ENCODE measurements at places on chromosomes 13 and 19.

GRCh38 chr13:33236021-33236420 lies 49.5 kb downstream of the STARD13 start:
- no peak for DNase-seq

GRCh38 chr19:6087074-6087571 lies 23.2 kb downstream of the RFX2 start:
- DNase-seq = no peak

GRCh38 chr19:17235971-17236777 lies 9.5 kb downstream of the NR2F6 start:
- no peak for DNase-seq

DNA sequence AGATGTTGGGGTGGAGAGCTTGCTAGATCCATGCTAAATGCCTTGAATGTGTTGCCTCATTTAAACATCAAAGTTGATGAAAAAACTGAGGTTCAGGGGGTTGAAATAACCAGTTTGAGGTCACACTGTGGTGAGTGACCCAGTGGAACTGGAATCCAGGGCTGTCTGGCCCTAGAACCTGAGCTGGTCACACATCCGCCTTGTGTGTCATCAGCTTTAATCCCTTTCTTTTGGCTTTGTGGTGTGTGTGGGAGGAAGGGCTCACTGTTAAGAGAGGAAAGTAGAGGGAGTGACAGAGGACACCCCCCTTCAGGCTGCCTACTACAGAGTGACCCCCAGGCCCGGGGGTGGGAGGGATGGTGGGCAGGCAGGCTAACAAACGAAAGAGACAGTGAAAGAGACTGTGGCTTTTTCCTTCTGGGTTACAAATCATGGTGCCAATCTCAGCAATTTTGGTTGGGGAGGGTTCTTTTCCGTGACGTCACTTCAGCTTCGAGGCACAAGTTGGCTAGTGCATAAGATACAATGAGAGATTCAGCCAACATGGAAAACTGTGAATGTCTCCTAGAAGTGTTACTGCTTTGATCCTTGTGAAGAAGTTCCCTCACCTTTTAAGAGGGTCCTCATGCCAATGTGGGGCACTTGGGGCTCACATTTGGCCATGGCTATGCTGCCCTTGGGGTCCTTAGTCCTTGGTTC lies 164.9 kb downstream of the DLEU7 start:
- DNase-seq = no peak

DNA sequence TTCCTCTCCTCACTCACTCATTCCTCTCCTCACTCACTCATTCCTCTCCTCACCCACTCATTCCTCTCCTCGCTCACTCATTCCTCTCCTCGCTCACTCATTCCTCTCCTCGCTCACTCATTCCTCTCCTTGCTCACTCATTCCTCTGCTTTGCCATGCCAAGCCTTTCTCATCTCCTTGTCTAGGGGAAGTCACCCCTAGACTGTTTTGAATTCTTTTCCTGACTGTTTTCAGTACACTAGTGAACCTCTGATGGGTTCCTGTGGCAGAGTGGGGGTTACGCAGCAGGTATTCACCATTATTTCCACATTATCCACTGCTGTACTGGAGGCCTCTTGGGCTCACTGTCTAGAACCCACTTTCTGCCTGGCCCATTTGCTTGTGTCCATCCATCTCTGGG lies 1.2 kb downstream of the CYP4F8 start:
- no peak for DNase-seq

DNA sequence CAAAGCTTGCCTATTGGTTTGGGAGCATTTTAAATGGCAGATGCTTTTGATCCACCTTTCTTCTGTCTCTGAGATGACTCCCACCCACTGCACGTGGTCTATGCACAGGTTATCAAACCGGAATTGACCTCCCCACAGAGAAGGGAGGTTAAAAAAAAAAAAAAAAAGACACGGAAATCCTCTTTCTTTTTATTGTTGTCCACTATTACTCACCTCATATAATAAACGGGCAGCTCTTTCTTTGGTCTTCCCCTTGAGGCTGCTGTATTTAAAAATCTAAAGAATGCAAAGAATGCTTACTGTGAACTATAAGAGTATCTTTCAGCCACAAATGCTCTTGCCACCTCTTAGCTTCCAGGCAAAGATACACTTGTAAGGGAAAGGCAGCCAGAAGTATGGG lies 329.7 kb downstream of the NDFIP2 start:
- no peak for DNase-seq

- DNase-seq = no peak
Observed at GRCh38 chr13:104983601-104984000, 1551.9 kb downstream of the EFNB2 start.

DNA sequence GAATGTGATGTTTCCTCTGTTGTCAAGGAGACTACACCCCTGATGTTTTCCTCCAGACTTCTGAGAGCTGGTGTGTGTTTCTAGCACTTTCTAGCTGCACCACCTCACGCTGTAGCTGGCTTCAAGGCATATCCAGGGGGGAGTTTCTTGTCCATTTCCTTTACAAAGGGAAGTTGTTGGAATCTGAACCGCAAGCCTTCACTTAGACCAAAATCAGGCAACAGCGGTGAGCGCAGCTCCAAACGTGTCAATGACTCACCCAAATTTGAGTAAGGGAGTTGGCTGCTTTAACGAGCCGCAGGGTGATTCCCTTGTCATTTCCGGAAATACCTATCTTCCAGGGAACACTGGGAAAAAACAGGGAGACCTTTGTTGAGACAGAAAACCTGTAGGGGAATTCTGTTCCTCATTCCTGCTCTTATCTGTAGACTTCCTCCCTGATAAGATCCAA lies 2.5 kb downstream of the LDLR start:
- DNase-seq = peak; percentile 15

GRCh38 chr13:105579821-105580710 lies 955.4 kb downstream of the EFNB2 start:
- DNase-seq = no peak

DNA sequence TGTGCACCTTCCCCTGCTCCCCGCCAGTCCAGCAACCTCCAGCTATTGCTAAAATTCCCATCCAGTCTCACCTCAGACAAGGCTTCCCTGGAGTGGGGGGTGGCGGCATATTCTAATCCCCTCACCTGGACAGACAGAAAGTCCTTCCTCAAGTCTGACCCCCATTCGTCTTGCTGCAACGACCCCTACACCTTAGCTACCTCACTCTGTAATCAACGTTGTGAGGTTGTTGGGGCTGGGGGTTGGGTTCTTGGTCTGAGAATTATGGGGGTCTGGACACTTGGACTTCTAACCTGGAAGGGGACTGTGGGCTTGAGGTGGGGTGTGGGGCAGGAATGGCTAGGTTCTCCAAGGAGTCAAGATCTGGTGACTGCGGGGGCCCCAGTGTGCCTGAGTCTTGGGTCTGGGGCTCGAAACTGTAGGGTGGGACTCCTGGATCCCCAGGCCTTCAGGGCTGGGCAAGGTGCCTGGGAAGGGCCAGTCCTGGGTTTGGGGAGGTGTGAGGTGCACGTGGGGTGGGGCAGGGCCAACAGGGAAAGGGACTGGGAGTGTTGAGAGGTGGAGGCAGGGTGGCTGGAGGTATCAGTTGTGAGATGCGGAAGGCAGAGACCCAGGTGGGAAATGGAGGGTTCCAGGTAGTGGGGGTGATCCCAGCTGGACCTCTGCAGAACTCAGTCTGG lies 1.3 kb downstream of the FOXA3 start:
- DNase-seq = no peak

DNA sequence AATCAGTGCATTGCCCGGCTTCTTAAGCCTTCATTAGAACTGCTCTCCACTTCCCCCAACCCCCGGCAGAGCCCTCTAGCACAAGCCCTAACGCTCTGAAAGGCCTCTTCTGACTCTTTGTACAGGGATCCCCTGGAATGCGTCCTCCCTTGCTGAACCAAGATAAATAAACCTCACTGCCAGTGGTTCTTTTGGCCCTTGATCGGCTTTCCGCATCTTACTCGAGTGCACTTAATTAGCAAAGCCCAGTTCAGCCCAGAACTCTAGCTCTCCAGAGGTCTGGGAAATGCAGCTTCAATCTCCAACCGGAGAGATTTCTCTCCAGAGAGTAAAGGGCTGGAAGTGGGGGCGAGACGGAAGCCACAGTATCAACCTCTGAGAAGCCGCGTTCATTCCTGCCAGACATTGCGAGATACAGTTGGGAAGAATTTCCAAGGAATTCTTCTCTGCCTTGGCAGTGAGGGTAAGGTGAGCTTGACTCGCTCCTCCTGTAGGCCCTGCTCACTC lies 8.7 kb upstream of the ZNF444 start:
- no peak for DNase-seq

- no peak for DNase-seq
Observed at GRCh38 chr19:35545855-35546381, 492 bp downstream of the TMEM147 start.

GRCh38 chr13:33497146-33497845 lies 211.7 kb upstream of the STARD13 start:
- no peak for DNase-seq

- DNase-seq = no peak
Observed at GRCh38 chr13:98591721-98592361, 14.9 kb upstream of the STK24 start.

GRCh38 chr19:14015524-14016035 lies 9.5 kb upstream of the RFX1 start:
- no peak for DNase-seq

DNA sequence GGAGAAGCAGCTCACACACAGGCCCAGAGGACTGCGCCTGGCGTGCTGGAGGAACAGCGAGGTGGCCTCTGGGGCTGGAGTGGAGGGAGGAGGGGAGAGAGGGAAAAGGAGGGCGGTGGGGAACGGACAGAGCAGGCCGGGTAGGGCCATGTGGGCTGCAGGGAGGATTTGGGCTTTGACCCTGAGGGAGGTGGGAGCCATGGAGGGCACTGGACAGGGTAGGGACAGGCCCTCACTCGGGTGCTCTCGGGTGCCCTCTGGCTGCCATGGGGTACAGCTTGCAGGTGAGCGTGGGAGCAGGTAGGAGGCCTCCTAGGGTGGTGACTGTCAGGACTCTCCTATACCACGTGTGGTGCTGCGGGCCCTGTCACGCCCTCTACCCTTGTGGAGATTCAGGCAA lies 22.8 kb downstream of the PLIN4 start:
- no peak for DNase-seq

GRCh38 chr19:19530423-19530804 lies 1.7 kb downstream of the YJEFN3 start:
- peak; percentile 38 for DNase-seq

GRCh38 chr19:1254081-1254527 lies 5.7 kb downstream of the MIDN start:
- peak; percentile 53 for DNase-seq

GRCh38 chr13:22316494-22317025 lies 645.7 kb downstream of the FGF9 start:
- DNase-seq = no peak

DNA sequence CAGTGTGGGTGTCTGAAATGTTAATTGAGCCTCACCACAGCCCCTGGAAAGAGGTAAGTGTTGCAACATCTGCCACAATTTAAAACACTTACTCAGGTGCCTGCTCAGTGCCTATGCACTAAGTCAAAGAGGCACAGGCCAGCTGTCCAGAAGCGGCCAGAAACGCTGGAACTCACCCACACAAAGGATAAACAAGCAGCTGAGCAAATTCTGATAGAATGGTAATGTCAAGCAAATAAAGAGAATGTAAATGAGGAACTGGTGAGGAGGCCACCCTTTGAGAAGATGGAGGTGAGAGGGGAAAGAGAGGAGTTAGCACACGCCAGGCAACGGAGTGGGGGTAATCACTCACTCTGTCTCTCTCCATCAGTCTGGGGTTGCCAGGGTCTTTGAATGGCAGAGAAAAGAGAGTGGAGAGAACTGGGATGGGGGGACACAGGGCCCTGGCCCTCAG lies 67.7 kb upstream of the SERP2 start:
- no peak for DNase-seq

DNA sequence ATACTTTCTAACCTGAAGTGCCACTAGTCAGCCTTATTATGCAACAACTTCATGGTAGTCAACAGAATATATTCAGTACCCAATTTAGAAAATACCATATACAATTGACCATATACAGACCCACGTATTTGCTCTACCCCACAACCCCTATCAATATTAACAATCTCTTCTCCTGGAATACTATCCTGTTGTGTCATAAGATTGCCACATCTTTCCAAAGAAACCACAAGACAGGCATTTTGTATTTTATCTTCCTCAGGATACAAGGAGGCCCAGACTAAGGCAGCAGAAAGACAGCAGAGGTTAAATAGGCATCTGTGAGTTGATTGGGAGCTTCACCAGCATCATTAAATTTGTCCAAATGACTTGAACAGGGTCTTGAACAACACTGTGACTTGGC lies 4.5 kb downstream of the SPART start:
- DNase-seq = no peak

DNA sequence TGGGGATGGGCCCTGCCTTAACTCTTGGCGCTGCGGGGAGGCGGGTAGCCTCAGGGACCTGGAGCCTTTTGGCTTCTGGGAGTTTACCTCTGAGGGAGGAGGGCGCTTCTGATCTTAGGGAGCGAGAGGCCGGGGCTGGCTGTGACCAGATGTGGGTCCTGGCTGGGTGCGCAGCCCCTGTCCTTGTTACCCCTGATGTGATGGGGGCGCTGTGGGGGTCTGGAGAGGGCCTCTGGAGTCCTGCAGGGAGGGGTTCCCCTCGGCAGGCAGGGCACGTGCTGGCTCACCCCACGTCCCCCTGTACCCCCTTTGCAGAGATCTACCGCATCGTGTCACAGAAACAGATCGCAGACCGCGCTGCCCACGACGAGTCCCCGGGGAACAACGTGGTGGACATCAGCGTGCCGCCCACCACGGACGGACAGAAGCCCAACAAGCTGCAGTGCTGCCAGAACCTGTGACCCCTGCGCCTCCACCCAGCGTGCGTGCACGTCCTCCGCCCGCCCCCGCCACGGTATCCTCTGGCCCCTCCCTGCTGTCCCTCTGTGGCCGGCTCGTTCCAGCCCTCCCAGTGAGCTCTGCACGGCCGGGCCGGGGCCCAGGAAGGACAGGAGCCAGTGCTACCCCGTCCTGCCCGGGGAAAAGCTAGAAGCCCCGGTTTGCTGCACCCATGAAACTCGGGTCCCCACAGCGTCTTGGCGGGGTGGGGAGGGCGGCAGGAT lies 9.8 kb upstream of the MARCHF2 start:
- no peak for DNase-seq

- no peak for DNase-seq
Observed at GRCh38 chr13:112990783-112991182, 21.8 kb downstream of the MCF2L start.

DNA sequence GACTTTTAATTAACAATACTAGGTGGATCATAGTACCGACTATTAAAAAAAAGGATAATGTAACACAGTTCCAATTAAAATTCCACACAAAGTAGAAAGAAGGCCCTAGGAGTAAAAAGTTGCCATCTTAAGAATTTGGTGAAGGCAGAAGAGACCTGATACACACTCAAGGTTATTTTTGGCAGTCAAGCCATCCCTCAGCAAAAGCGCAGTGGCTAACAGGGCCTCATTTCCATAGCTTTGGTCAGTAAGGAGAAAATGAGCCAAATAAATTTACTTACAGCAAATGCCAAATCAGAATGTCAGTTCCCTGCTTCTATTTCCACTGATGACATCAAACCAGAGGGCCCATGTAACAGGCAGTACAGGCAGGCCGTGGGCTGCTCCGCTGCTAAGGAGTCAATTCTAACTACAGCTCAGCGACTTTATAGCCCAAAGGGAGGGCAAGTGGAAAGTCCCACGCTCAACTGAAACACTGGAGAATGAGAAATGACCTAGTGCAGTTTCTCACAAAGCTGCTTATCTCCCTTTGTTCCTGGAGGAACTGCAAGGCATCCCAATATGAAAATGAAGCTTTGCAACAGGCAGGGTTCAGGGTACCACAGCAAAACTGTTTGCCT lies 6.3 kb downstream of the ARGLU1 start:
- DNase-seq = no peak

- DNase-seq = no peak
Observed at GRCh38 chr13:110326263-110326904, 19.3 kb downstream of the COL4A2 start.
